ENCODE measurements at places on chromosomes 5 and 9.
A peak's percentile ranks its signal among the peaks of the same experiment; 100 is the strongest.

DNA sequence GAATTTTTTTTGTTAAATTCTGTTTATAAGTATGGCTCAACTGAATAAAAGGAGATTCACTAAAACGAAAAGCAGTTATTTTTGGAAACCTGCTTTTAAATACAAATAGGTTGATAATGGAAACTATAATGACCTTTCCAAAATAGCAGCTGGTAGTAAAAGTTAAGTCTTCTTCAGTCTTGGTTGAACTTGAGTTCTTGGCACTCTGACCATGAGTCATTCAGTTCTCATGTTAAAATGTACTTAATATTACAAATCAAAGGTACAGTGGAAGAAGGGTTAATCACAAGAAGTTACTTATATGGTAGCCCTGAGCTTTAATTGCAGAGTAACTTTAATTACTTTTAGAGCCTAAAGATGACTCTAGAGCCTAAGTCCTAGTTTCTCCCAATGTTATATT is 62.1 kb downstream of the KLF9 start:
- DNase-seq: no peak

DNA sequence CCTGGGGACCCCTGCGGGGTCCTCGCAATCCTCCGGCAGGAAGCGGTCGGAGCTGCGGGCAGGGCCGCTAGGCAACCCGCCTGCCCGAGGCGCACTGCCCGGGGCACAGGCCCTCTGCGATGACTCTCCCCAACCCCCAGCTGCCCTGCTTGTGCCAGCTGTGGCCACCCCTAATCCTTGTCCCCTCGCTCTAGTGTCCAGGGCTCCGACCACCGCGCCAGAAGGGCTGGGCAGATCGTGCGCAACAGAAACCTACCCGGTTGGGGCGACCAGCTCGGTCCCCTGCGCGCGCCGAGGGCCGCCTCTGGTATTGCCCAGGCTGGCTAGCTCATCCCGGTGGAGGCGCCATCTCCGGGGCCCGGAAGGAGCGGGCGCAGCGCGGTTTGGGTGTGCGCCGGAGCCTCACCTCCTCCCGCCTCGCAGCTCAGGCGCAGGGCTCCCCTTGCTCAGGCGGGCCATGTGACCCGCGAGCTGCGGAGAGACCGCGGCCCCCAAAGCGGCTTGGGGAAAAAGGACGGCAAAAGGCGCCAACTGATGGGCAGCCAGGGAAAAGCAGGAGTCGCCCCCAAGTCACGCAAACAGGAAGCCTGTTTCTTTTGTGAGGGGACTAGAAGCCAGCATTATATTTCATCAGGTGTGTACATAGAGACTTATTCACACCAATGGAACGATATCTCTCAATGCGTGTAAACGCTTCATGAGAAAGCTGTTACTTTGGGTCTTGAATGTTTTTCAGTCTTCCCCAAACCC is 46.8 kb upstream of the RNF20 start:
- DNase-seq: no peak

DNA sequence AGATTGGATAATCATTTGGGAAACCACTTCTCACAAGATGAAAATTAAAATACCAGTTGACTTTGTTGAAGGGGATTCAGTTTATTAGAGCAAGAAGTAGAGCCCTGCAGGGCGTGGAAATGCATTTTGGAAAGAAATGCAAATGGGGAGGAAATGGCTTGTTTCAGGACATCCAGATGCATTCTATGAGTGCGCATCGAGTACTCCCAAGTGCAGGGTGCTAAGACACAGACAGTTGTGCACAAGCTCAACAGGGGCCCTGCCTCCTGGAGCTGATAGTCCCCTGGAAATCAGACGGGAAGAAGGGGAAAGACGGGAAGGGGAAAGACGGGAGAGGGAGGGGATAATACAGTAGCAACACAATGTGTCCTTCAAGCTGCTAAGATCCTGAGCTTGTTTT is 64.0 kb downstream of the NSUN2 start:
- no peak for DNase-seq

GRCh38 chr9:7360513-7360912 is 439.1 kb downstream of the DMAC1 start:
- DNase-seq: no peak

- DNase-seq: no peak
Measured at GRCh38 chr9:130927995-130928900, 10.8 kb downstream of the FIBCD1 start.

GRCh38 chr5:58868931-58869330 is 286.1 kb downstream of the RAB3C start:
- no peak for DNase-seq

DNA sequence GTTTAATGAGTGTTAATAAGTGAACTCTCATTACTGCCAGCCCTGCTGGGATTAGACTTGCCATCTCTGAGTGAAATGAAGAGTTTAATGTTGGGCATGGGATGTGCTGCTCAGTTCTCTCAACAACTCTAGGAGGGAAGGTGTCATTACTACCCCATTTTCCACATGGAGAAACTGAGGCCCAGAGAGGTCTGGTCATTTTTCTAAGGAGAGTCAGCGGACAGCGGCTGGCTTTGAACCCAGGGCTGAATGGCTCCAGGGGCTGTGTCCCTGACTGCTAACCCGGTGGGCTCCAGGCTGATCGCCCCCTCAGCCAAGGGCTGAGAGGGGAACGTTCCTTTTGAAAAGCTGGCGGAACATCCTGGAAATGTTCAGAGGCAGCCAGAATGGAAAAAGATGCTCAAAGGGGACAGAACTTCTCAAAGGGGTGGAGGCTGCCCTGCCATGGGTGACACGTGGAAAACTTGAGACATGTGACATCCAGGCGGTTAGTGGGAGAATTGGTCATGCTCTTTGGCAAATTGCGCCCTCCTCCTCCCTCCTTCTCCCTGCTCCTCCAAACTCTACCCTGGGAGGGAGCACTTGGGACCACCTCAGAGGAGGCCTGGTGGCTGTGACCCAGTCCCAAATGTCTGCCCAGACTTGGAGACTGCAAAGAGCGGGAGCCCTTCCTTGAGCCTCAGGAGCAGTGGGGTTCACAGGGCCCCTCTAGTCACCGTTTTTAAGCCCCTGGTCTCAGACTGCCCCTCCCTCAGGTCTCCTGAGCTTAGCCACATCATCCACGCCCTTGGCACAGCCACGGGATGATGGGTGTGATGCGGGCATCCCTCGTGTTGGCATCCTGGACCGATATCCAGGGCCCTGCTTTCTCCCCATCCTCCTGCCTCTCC is 28.7 kb downstream of the DNM1 start:
- DNase-seq: no peak

- peak; percentile 83 for DNase-seq
Measured at GRCh38 chr9:137550231-137550621, at the start of gene PNPLA7. PNPLA7 (minus strand) TSS chr9:137550402; CDS start chr9:137550197, 205 bp downstream.

DNA sequence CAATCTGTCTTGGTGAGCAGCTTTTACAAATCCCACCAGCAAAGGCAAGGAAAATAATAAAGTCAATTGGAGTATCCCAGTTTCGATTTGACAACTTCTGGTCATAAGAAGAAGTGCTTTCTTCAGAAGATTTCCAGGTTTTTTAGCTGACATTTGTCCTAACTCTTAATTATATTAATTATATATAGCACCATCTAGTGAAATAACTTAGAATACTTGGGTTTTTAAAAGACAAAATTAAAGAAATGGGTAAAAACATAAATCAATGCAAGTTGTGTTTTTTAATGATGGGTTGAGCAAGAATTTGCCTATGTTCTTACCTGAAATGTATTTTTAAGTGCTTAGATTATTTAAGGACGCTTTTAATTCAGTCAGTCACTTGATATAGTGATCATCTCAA is 421.8 kb downstream of the ACTL7B start:
- DNase-seq: no peak

DNA sequence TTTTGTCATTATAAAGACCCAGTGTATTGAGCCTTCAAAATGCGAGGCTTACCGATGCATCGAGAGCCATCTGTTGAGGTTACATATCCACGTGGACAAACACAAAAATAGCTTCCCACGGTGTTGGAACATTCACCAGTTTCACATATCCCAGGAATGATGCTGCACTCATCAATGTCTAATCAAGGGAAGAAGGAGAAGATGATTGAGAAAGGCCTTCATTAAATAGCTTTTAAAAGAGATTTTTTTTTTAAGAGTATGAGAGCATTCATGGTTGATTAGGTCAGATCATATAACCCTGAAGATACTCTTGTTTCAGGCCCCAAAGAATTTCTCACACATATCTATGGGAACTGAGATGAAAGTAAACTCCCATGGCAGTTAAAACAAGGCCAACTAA is 129.4 kb downstream of the FBN2 start:
- no peak for DNase-seq

DNA sequence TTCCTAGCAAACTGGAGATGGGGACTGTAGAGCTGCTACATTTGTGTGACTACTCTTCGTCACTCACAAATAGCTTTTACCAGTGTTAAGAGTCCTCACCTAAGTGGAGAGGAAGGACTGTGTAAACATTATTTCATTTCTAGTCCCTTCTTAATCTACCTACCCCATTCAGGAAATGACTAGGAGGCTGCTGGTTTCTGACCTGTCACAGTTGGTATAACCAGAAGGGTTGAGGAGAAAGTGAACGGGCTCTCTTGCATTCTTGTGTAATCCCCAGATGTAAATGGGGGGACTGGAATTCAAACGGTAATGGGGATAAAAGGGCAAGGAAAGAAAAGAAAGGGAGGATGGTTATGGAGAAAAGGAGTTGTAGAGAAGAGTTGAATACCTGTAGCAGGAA is 35.4 kb upstream of the BNIP1 start:
- no peak for DNase-seq

DNA sequence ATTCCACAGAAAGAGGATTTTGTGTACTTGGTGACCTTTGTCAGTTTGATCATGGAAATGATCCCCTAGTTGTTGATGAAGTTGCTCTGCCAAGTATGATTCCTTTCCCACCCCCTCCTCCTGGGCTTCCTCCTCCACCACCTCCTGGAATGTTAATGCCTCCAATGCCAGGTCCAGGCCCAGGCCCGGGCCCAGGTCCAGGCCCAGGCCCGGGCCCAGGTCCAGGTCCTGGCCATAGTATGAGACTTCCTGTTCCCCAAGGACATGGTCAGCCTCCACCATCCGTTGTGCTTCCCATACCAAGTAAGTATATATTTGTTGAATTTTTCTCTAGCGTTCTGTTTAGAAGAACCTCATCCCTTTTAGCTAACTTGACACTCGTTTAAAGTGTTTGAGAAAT is 30.0 kb downstream of the RBM27 start:
- DNase-seq: no peak

- DNase-seq: no peak
Measured at GRCh38 chr9:90121762-90122161, 517.0 kb downstream of the GADD45G start.

- no peak for DNase-seq
Measured at GRCh38 chr9:132094314-132094791, 14.7 kb upstream of the MED27 start.

DNA sequence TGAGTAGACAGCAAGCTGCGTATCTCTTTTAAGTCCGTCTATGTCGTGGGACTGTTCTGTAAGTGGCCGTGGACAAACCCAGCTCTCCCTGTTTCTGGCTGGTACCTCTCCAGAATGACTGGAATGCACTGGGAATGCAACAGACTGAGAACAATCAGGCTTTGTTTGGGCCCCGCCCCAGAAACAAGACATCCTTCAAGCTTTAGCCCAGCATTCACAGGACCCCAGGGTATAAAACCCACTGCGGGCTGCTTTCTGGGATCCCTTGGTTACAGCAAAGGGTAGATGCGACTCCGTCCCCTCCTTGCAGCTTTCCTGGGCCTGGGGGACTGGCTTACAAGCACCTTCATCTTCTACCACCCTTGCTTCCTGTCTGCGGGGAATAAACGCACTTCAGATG is 45.6 kb upstream of the SPTLC1 start:
- no peak for DNase-seq

GRCh38 chr5:44443172-44443571 is 54.0 kb upstream of the FGF10 start:
- DNase-seq: no peak

- no peak for DNase-seq
Measured at GRCh38 chr5:107554776-107555424, 115.8 kb downstream of the EFNA5 start.

DNA sequence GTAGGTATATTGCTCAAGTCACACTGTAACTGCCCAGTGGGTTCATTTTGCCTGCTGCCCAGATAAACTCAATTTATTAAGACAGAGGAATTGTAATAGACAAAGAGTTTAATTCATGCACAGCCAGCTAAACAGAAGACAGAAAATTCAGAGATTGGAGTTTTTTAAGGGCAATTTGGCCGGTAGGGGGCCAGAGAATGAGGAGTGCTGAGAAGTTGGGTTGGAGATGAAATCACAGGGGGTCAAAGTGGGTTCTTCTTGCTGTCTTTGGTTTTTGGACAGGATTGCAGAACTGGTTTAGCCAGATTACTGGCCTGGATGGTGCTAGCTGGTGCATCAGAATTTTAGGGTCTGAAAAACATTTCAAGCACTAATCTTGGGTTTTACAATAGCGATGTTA is 20.7 kb upstream of the IL33 start:
- DNase-seq: no peak

- DNase-seq: no peak
Measured at GRCh38 chr5:19891658-19892057, 96.3 kb downstream of the CDH18 start.

- no peak for DNase-seq
Measured at GRCh38 chr9:105241356-105242043, 3.0 kb upstream of the SLC44A1 start.

- no peak for DNase-seq
Measured at GRCh38 chr5:88142636-88142885, 126.1 kb downstream of the TMEM161B start.

DNA sequence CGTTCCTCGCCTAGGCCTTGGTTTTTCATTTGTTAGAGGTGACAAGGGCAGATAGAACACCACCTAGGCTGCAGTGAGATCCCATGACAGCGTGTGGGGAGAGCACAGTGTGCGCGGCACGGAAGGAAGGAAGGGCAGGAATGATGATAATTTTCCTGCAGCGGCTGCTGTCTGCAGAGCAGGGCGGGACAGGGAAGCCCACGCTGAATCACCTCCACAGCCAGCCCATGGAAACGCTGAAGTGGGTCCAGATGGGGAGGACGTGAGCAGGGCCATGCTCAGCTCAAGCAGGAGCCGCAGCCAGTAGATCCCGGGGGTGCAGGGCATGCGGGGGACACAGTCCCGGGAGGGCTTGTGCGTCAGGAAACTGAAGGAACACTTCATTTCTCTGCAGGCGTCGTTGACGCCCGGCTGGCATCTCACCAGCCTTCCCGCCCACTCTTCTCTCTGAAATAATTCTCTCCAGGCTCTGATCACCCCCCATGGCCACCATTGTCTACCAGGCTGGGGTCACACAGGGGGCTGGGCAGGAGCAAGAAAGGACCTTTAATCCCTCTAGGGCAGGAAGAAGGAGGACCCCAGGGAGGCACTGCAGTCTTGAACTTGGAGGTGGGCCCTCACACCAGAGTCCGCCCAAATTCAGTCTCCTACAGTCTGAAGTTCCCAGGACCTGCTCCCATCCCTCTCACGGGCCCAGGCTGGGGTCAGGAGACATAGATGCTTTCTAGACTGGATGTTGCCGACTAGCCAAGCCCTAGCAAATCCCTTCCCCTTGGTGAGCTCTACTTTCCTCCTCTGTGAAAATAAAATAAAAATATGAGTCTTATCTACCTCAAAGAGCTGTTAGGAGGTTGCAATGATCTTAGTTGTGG is 20.9 kb upstream of the SYNPO start:
- DNase-seq: no peak

- no peak for DNase-seq
Measured at GRCh38 chr9:136117291-136117915, 1.3 kb downstream of the TMEM250 start.
